ENCODE measurements at places on chromosomes 16 and 17.

DNA sequence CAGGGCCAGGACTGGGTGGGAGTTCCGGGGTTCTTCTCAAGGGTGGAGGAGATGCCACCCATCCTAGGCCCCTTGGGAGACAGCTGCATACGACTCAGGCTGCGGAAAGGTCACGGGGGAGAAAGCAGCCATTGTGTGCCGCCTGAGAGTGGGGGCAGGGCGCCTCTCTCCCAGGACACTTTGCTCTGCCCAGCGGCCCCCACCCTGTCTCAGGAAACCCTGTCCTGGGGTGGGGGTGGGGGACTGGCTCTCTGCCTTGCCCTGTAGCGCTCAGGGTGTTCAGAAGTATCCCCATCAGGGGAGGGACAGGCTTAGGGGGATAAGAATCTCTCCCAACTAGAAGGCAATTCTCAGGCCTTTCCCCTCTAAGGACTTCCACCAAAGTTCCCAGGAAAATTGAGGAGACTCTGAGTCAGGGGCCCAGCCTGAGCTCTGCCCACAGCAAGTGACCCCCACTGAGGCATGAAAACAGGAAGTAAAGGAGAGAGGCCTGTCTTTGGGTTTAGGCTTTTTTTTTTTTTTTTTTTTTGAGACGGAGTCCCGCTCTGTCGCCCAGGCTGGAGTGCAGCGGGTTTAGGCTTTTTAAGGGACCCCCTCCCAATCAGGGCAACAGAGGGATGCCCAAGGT is 4.9 kb downstream of the GIT1 start:
- DNase-seq = no peak

GRCh38 chr16:65059406-65059980 is 62.4 kb downstream of the CDH11 start:
- DNase-seq = no peak

DNA sequence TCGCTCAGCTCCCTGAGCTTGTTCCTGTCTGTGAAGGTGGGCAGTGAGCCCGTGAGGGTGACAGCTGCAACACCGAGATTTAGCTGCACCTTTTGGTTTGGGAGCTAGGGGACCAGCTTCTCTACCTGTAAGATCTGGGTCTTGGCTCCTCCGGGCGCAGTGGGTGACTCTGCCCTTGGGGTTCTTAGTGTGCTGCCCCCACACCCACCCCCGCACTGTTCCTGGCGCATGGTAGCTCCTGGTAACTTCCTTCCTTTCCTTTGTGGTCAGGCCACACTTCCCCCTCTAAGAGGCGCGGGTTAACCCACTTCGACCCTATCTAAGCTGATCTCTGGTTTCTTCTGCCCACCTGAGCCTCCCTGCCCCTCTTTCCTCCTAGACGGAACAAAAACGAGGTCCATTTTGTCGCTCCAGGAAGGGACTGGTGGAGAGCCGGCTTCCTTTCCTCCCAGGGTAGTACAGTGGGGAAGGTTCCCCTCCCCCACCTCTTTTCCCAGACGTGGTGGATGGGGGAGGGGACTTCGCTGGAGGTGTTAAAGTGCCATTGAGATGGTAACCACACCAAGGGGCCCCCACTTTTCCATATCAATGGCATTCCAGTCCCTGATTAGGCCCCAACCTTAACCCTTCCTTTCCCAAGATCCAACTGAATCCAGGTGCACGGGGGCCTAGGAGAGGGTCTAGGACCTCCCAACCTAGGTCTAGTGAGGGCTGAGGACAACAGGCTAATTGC is 4.6 kb upstream of the CLDN9 start:
- no peak for DNase-seq

DNA sequence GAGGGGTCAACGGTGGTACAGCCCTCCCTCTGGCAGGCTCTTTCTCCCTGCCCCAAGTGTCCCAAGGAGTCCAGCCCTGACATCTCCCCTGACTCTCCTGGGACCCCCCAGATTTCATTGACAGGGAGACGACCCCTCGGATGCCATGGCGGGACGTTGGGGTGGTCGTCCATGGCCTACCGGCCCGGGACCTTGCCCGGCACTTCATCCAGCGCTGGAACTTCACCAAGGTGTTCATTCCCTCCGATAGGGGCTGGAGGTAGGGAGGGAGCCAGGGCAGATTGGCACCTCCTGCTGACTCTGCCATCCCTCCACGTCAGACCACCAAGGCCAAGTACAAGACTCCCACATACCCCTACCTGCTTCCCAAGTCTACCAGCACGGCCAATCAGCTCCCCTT is 9.9 kb downstream of the PLD2 start:
- no peak for DNase-seq

DNA sequence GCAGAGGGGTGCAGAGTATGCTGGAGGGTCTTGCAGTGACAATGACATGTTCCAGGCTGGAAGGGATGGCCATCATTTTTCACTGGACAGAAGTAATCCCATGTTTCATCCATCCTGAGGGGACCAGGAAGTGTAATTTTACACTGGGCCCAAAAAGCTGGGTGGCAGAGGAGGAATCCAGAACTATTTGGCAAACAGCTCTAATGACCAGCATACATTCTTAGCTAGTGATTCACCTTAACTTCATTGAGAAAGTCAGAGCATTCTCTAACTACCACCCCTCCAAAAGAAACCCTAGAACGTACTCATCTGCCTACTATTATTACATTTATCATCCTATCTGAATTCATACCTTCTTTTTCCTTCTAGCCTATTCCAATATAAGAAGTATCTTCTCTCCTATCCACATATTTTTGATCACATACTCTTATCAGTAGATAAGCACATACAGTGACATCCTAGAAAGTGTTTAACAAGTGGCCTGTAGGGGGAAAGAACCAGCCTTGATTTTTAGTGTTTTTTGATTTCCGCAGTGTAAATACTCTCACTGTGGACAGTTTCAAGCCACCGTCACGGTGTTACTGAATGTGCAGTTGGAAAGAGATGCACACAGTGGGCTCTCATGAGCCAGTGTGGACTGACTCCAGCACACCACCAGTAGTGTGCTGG is 118.1 kb downstream of the FTO start:
- DNase-seq = peak; percentile 58

DNA sequence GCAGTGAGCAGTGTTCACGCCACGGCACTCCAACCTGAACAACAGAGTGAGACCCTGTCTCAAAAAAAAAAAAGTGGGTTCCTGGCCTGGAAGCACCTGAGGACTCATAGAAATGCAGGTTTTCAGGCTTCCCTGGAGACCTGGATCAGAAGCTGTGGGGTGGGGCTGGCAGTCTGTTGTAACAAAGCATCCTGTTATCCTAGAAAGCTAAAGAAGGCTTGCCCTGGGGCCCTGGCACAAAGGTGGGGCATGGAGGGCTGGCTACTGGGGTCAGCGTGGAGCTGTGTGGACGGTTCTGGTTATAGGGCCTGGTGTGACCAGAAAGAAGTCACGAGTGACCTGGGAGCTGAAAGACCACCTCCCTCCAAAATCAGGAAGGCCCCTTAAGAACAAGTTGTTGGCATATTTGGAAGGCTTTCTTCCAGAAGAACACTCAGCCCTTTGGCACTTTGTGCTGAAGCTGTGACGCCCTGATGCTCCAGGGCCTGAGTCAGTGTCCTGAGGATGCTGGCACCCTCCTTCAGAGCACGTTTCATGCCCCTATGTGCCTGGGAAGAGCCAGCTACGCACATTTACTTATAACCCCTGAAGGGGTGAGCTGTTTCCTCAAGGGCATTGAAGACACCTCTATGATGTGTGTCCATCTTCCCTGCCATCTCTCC is 6.2 kb downstream of the CRISPLD2 start:
- DNase-seq = no peak

DNA sequence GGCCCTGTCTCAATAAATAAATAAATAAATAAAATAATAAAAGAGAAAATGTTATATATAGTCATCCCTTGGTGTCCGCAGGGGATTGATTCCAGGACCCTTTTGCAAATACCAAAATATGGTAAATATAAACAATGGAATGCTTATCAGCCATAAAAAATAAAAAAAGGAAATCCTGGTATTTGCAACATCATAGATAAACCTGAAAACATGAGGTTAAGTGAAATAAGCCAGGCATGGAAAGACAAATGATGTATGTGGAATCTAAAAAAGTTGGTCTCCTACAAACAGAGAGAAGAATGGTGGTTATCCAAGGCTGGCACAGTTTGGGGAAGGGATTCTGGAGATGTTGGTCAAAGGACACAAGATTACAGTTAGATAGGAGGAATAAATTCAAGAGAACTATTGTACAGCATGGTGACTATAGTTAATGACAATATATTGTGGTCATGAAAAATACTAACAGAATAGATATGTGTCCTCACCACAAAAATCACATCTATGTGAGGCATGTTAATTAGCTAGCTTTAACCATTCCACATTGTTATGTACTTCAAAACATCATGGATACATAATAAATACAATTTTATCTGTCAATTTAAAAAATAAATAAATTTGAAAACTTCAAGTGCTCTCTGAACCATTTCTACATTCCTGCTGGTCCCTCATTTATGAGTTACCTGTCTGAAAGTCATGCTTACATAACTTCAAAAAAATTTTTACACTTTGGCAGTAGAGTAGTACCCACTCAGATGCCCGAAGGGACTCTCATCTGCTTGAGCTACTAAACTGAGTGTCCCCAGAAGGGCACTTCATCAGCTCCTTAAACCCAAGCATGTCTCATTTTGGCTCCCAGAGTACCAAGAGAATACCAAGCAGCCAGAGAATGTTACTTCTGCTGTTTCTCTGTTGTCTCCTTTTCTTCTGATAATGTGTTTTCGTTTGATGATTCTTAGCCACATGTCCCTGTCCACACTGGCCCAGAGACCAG is 26.6 kb downstream of the N4BP1 start:
- peak; percentile 58 for DNase-seq

GRCh38 chr17:16878606-16879005 is 93.3 kb downstream of the TNFRSF13B start:
- DNase-seq = no peak

- no peak for DNase-seq
Observed at GRCh38 chr16:4831616-4832015, 15.5 kb downstream of the GLYR1 start.

DNA sequence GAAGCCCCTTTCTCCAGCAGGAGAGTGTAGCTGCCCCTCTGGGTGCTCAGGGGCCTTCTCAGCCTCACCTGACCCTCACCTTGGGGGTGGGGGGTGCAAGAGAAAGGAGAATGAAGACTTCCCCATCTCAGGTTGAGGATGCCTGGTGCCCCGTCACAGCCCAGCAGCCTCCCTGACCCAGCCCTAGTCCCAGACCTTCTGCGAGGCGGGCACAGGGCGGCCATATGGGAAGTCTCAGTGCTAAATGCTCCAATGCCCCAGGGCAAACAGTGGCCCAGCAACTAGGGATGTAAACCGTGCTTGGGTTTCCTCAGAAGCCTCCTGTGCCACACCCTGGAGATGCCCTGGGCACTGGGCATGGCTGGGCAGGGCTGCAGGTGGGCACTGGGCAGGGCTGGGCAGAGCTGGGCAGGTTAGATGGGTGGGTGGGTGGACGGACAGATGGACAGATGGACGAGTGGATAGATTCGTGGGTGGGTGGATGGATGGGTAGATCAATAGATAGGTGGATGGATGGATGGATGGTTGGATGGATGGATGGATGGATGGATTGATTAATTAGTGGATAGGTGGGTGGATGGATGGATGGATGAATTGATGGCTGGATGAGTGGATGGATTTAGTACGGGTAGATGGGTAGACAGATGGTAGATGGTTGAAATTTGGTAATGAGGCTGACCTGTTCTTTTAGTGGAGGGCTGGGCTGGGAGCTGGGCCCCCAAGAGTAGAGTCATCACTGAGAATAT is 16.8 kb downstream of the TPSD1 start:
- DNase-seq = no peak

- no peak for DNase-seq
Observed at GRCh38 chr17:292531-293382, 59.9 kb downstream of the RPH3AL start.

DNA sequence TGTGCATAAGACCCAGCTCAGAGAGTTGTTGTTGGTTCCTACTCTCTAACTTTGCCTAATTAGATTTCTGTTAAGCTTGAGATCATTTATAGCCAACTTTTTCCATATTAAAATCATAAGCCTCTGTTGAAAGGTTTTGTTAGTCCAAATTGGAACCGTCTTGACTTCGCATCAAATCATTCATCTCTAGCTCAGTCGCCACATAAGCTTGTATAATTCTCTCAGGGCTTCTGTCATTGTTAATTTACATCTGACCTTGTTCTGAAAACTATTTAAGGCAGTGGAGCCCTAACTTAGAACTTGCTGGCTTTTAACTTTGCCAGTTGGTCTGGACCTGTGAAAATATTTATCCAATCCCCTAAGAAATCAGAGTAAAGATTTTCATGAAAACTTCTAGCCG is 107.2 kb downstream of the PITPNC1 start:
- no peak for DNase-seq

DNA sequence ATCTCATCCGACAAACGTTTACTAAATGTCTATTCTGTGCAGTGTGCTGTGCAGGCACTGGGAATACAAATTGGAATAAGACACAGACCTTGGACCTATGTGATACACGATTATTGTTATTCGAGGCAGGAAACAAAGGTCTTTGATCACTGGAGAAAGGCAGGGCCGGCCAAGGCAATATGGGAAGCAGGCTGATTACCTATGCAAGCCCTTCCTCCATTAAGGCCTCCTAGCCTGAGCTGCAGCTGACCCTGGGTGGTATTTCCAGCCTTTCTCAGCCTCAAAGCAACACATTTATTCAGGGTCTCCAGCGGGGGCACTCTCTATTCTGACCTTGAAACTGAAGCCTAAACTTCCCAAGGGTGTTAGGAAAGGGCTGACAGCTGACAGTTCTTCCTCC is 13.4 kb downstream of the ST6GALNAC1 start:
- DNase-seq = no peak

DNA sequence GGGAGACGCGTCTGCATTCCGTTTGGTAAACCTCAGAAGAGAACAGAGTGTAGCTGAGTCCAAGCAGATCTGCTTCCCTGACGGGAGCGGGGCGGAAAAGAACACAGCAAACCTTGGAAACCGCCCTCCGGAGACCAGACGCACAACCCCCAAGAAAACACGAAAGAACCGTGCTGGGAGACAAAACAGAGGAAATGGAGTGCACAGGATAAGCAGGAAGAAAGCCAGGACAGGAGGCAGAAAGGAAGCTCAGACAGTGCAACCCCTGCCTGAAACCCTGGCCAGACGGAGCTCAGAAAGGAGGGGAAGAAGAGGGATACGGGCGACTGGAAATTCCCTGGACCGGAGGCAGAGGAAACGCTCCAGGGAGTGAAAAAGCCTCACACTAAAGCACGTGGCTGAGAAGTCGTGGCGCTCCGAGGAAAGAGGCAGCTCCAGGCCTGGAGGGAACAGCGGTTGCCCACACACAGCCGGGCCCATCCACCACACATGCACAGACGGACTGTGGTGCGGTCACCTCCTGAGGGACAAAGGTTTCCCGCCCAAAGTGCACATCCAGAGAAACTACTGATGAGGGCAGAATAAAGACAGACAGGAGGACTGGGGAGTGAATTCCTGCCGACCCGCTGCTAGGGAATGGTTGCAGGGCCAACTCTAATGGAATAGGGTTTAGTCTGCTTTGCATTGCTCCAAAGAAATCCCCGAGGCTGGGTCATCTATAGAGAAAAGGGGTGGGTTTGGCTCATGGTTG is 10.2 kb downstream of the DPEP1 start:
- DNase-seq = no peak

Data from kidney glomerular epithelial cell (primary cell).